ENCODE measurements at places on chromosomes 12 and 14.

DNA sequence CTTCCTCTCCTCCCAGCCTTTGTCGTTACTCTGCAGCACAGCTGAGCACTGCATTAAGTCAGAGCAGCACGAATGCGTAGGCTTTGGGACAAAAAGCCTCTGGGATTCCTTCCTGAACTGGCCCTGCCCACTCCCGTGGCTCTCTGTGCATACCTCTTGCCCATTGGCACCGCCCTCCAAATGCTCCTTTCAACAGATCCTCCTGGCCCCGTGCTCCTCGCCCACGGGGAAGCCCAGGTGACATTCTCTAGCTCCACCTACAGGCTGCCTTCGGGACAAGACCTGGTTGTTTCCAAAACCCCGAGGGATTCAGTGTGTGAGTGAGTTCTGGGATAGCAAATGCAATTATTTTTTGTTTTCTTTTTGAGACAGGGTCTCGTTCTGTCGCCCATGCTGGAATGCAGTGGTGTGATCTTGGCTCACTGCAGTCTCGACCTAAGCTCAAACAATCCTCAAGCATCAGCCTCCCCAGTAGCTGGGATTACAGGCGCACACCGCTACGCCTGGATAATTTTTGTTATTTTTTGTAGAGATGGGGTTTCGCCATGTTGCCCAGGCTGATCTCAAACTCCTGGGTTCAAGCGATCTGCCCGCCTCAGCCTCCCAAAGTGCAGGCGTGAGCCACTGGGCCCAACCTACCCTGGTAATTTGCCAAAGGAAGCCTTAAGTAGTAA is 17.9 kb upstream of the TDRD9 start:
- peaks cover 8% of the 10 kb centered on the region for H3K4me1 ChIP-seq
- H3K27me3 ChIP-seq = no peaks in the 10 kb centered on the region
- no peak overlapping the region for H3K4me3 ChIP-seq
- peak; percentile 89 for DNase-seq
- no peak overlapping the region for H3K27ac ChIP-seq

DNA sequence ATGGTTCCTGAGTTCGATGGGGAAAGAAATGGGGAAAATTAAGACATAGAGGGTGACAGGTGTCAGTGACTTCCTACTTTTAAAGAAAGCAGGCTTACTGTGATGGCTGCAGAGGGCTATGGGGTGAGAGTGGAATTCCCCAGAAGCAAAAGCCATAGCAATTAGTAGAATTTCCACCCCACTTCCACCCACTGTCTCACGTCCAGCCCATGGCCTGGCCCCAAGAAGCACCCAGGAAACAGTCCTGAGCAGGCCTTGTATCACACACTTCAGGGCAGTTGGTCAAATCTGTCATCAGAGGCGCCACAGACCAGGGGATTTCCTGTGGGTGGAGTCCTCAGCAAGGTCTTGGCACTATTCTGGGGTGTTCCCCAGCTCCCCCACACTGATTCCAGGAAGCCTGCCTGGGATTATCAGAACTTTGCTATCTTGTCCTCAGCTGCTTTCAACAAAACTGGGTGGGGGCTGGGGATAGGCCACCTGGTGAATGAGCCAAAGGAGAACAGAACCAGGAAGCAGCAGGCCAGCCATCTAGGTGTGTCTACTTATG is 120.1 kb upstream of the CCND2 start:
- peaks cover 11% of the 10 kb centered on the region for H3K4me1 ChIP-seq
- no peaks in the 10 kb centered on the region for H3K36me3 ChIP-seq
- no peak overlapping the region for H3K4me3 ChIP-seq
- H3K27ac ChIP-seq = peak overlapping the region; percentile 37
- no peaks in the 10 kb centered on the region for H3K27me3 ChIP-seq
- DNase-seq = peak; percentile 50

DNA sequence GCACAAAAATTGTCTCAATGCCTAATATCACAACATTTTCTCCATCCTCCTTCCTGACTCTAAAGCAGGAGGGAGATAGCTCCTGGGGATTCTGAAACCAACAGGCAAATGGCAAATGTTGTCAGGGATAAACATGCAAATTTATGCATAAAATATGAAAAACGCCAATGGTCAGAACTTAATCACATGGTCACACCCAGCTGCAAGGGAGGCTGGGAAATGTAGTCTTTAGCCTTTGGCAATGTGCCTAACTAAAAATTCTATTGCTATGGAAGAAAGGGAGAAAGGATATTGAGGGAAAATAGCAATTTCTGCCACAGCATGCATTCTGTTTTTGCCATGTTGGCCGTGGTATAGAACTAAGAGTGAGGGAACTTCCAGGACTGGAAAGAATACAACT is 11.7 kb upstream of the OASL start:
- H3K4me3 ChIP-seq = no peak overlapping the region
- H3K4me1 ChIP-seq = no peaks in the 10 kb centered on the region
- no peak for DNase-seq
- no peaks in the 10 kb centered on the region for H3K36me3 ChIP-seq
- H3K27me3 ChIP-seq = no peaks in the 10 kb centered on the region

- DNase-seq = no peak
- H3K36me3 ChIP-seq = no peaks in the 10 kb centered on the region
- H3K4me3 ChIP-seq = no peak overlapping the region
- no peaks in the 10 kb centered on the region for H3K4me1 ChIP-seq
Measured at GRCh38 chr12:86331012-86331411, 74.8 kb upstream of the MGAT4C start.

DNA sequence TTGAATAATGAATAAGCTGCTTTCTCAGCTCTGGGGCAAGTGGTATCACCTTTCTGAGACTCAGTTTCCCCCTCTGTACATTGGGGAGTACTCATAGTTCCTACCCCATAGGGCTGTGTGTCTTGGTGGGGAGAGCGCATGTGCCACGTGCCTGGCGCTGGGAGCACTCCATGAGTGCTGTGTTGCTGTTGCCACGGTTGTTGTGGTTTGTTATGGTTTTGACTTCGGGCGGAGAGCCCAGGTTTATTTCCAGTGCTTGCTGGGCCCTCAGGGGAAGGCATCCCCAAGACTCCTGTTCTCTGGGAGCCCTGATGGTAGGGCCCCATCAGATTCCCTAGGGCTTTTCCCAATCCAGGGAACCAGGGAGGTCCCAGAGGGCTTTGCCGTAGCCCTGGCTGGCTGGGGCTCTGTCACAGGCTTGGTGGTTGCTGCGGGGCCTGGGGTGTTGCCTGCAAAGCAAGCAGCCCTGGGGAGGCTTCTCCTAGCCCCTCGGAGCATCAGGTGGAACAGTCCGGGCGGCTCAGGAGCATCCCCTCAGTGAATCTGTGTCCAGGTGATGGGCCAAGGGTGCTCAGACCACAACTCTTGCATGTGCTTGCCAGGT is 18.6 kb downstream of the SH2B3 start:
- H3K4me1 ChIP-seq = peaks cover 33% of the 10 kb centered on the region
- H3K27me3 ChIP-seq = no peaks in the 10 kb centered on the region
- H3K36me3 ChIP-seq = no peaks in the 10 kb centered on the region
- no peak overlapping the region for H3K27ac ChIP-seq
- DNase-seq = no peak

- H3K4me1 ChIP-seq = no peaks in the 10 kb centered on the region
- no peak overlapping the region for H3K27ac ChIP-seq
- H3K27me3 ChIP-seq = no peaks in the 10 kb centered on the region
- no peak overlapping the region for H3K4me3 ChIP-seq
Measured at GRCh38 chr14:105214324-105214915, 33.3 kb upstream of the NUDT14 start.

DNA sequence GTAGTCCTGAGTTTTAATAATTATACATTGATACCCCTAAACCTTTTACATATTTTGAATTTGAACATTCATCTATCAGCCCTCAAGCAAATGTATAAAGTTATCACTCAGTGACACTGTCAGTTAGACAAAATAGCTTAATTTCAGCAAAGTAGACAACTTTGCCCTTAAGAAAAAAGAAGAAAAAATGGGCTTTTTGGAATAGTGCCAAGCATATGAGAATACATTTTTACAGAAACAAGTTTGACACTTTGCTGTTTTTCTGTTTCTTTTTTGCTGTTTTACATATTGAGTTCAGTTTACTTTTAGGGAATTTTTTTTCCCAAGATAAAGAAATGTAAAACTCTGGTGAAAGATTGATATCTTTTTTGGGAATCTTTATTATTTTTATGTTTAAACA is 14.3 kb downstream of the TBK1 start:
- H3K27me3 ChIP-seq = no peaks in the 10 kb centered on the region
- no peak for DNase-seq
- H3K4me3 ChIP-seq = no peak overlapping the region
- H3K36me3 ChIP-seq = peaks cover 39% of the 10 kb centered on the region
- no peaks in the 10 kb centered on the region for H3K4me1 ChIP-seq
- H3K27ac ChIP-seq = no peak overlapping the region

DNA sequence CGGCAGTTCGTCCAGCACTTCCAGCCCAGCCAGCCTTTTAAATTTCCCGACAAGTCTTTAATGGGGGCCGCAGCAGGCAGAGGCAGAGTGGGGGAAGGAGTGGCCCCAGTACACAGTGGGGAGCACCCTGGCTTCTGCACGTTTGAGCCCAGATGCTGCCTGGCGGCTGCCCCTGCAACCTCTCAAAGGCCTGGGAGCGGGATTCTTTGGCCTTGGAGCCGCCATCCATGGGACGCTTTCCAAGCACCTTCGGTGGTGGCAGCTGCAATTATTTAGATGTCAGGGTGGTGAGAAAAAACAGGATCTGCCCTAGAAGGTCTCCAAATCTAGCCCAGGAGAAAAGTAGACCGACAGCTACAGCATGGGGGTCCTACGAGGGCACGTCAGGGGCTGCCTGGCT is 46.0 kb downstream of the FAM222A start:
- H3K27ac ChIP-seq = no peak overlapping the region
- H3K4me3 ChIP-seq = no peak overlapping the region
- H3K27me3 ChIP-seq = no peaks in the 10 kb centered on the region
- peak; percentile 6 for DNase-seq
- no peaks in the 10 kb centered on the region for H3K36me3 ChIP-seq

DNA sequence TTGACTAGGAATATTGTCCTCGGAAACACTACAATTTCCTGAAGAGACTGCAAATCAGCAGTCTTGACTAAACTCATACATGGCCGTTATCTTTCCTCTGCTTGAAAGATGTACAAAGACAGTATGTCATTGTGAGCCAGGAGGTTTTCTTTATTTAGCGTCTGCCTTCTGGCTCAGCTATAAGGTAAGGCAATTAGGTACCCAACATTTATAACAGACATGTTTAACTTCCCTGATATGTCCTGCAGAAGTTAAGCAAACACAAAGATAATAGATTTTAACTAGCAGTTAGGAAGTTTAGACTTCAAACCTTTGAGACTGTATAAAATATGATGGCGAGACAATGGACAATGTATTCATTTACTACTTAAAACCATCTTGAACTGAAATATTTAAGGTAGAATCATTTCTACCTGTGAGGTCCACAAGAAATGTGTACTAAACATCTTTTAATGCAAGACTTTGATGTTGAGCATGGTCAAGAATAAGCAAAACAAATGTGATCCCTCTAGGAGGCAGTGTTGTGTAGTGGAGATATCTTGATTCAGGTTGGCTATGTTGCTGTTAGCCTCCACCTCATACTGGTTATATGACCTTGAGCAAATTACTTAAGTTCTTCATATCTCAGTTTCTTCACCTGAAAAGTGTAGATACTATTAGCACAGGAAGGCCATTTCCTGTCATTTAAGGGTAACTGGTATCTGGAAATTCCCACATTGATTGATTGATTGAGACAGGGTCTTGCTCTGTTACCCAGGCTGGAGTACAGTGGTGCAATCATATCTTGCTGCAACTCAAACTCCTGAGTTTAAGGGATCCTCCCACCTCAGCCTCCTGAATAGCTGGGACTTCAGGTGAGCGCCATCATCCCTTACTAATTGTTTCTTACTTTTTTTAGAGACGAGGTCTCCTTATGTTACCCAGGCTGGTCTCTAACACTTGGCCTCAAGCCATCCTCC is 96.3 kb upstream of the EEA1 start:
- no peak overlapping the region for H3K27ac ChIP-seq
- H3K4me3 ChIP-seq = no peak overlapping the region
- H3K27me3 ChIP-seq = no peaks in the 10 kb centered on the region
- no peak for DNase-seq
- H3K36me3 ChIP-seq = no peaks in the 10 kb centered on the region

DNA sequence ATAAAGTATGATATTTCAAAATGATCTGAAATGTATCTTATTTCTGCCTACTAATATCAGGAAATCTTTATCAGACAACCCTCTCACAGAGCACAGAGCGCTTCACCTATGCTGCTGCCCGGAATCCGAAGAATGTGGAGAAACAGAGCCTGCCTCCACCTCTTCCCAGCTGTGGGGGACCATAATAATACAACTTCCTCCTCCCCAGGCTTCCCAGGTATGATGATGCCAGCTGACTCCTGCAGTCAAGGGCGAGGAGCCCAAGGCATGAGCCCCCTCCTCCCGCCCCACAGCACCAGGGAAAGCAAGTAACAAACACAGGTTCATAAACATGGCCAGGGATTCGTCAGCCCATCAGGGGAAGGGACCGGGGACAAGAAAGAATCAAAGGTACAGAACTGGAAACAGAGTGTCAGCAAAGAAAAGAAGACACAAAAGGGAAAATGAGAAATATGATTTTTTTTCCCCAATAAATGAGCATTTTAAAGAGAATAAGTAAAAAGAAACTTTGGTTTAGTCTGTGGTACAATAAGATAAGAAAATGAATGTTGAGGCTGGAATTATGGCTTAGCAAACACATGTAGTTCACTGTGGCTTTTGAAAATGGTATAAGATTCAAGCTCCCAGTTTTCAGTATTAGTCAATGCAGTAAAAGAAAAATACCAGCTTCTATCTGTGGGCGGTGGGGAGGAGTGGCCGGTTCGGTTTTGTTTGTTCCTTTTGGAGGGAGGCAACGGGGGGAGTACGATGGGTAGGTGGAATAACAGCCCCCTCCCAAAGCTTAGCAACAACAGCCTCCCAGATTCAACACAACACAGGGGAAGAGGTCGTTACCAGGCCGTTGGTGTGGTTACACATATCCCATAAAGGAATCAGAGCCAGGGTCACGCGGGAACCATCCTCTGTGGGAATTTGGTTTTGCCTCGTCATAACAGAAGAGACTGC is 68.3 kb downstream of the SETD3 start:
- H3K4me1 ChIP-seq = no peaks in the 10 kb centered on the region
- H3K4me3 ChIP-seq = no peak overlapping the region
- H3K36me3 ChIP-seq = no peaks in the 10 kb centered on the region

All from transverse colon (tissue), 4 donors.